Chondrocyte (in vitro differentiated cells): ENCODE measurements at places on chromosomes 1 and 21. TPM values are rescaled to one million over a fixed set of nuclear protein-coding genes. Genes with fewer than 3 reads are reported as not detected.

GRCh38 chr21:45622416-45623097 lies 21.0 kb upstream of the PCBP3 start:
- H3K36me3 ChIP-seq, result no peaks in the 10 kb centered on the region
- no peak overlapping the region for H3K27ac ChIP-seq
- DNase-seq, result no peak

DNA sequence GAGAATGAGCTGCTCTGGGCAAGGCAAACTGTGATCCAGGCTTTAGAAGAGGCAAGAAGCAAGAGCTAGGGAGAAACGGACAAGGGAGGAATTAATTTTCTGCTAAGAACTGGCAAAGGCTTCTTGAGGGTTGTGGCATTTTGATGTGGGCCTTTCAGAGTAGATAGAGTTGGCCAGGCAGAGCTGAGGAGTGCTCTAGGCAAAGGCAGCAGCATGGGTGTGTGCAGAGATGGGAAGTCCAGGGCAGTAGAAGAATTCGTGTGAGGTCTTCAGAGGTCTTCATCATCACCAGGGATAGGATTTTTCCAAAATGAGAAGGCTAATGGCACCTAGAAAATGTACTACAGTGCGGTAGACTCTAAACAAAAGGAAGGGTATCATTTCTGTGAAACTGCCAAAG lies 237.8 kb downstream of the LTN1 start:
- H3K27me3 ChIP-seq, result peaks cover 8% of the 10 kb centered on the region
- H3K27ac ChIP-seq, result no peak overlapping the region
- DNase-seq, result no peak
- H3K36me3 ChIP-seq, result no peaks in the 10 kb centered on the region

DNA sequence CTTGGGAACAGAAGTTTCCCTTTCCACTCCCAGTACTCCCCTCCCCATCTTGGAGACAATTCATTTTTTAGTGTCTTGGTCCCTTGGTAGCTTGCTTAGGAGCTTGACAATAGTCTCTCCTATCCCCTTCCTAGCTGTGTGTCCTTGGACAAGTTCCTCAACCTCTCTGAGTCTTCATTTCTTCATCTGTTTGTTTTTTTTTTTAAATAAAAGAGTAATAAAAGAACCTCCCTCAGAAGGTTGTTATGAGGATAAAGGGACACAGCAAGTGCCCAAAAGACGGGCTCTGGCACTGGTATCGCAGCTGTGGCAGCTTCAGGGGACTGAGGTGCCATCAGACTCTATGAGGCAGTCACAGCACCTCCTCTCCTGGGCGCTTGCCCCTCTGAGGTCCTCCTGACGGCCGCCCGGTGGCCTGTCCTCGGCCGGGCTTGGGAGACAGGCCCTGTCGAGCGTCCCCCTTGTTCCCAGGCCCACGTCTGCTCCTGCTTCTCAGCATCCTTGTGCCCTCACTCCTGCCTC lies 689.2 kb downstream of the MATN1 start:
- H3K4me3 ChIP-seq, result peak overlapping the region; percentile 13
- peak; percentile 74 for DNase-seq
- H3K36me3 ChIP-seq, result peaks cover 1% of the 10 kb centered on the region
- H3K27ac ChIP-seq, result no peak overlapping the region
- H3K27me3 ChIP-seq, result peaks cover 2% of the 10 kb centered on the region

DNA sequence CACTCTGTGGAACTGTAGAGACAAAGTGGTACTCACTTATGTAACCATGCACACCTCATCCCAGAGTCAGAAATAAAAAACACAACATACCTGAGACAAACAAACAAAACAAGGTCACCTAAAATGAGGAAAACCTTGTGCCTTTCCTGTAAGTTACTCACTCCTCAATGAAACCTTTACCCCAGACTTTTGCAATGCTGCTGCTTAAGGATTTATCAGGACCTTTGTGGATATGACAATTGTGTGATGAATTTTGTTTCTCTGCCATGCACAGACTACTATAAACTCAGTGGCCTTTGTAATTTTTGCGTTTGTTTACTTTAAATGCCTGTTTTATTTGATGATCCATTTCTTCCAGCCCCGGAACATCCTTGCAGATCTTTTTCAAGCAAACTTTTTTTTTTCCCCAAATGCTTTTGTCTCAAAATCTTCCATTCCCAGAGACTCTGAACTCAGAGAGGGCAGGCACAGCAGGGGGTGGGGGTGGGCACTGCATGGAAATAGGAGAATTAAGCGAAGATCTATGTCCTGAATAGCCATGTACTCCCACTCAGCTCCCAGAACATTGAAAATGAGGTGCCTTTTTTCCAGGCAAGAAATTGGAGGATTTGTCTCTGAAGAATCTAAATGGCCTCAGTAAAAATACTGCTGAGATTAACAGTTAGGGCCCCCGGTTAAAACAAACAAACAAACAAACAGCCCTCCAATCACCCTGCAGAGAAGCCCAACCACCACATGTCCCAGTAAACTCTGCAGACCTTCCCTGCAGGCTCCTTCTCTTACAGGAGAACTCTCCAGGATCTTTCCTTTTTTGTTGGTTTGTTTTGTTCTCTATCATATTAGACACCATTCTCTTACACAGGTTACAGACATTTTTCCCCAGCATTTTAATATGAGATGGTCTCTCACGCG lies 22.6 kb upstream of the SIM2 start:
- H3K4me1 ChIP-seq, result no peaks in the 10 kb centered on the region
- no peak overlapping the region for H3K4me3 ChIP-seq
- peaks cover 12% of the 10 kb centered on the region for H3K36me3 ChIP-seq

Gene BTBD19
- 43.4 to 46.5 TPM (median 44.1 TPM) in 3 replicates for total RNA-seq

Gene SHE
- total RNA-seq, result 0.10 to 0.20 TPM in 2 of 3 replicates, not detected in the other

Gene TOE1
- total RNA-seq, result 5.2 to 6.2 TPM (median 5.5 TPM) in 3 replicates

Gene SERPINC1
- total RNA-seq, result 0.22 to 0.51 TPM in 2 of 3 replicates, not detected in the other

Gene NBPF10
- 4.5 to 4.7 TPM (median 4.6 TPM) in 3 replicates for total RNA-seq

Gene LMX1A
- total RNA-seq, result not detected in 3 replicates

Gene FAM110D
- 0.22 to 0.27 TPM (median 0.23 TPM) in 3 replicates for total RNA-seq
